Fibroblast of skin of abdomen (primary cell): ENCODE measurements at places on chromosomes 3 and 15.
A peak's percentile ranks its signal among the peaks of the same experiment; 100 is the strongest.

DNA sequence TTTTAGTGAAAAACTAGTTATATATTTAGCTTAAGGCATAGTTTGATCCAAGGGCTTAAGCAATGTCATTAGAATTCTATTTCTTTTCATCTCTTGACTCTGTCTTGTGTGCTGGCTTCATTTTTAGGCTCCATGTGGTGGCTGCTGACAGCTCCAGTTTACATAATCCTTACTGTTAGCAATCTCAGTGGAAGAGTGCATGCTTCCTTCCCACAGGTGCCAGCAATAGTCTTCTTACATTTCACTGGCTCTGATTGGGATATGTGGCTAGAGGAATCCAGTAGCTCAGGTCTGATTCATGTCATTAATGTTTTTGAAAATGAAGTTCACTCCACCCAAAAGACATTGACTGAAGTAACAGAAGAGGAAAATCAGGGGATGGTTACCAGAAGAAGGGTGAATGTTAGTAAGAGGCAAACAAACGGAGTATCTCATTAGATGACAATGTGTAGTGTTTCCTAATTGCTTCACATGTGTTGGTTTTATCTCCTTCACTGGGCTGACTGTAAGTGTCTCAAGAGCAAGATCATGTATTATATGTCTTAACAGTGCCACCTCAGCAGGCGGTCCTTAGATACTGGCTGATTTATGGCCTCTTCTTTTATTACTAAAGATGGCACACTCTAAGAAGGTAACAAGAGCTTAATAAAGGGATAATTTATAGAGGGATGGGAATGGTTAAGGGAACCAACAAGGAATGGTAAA, 25.6 kb upstream of the TCF12 start:
- DNase-seq = no peak

- no peak for DNase-seq
Measured at GRCh38 chr15:62465173-62465572, 300.1 kb upstream of the C2CD4B start.

- DNase-seq = no peak
Measured at GRCh38 chr15:63206079-63206478, 16.7 kb downstream of the RAB8B start.

- DNase-seq = no peak
Measured at GRCh38 chr15:71129669-71130068, 14.4 kb downstream of the THSD4 start.

GRCh38 chr15:88428805-88429605, 38.2 kb downstream of the MRPL46 start:
- DNase-seq = no peak

GRCh38 chr3:36505393-36505792, 125.1 kb downstream of the STAC start:
- no peak for DNase-seq

DNA sequence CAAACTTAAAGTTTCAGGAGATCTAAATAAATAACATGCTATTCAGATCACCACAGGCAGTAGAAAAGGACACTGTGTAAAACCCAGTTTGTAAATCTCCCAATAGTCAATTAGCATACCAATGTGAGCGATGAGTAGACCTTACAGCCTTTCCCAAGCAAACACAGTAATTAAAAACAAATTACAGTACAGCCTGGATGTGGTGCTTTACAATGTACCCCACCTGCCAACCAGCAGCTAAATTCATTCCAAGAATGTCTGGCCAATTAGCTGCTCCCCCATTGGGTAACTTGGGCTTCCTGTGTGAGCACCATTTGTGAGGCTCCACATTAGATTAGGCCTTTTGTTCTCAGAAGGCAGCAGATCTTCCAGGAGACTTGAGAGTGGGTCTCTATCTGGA, 635.0 kb downstream of the TBL1XR1 start:
- peak; percentile 44 for DNase-seq

GRCh38 chr15:29432191-29433049, 162.8 kb upstream of the NSMCE3 start:
- no peak for DNase-seq

- DNase-seq = no peak
Measured at GRCh38 chr3:159817126-159817525, 171.5 kb upstream of the IL12A start.

GRCh38 chr3:32146746-32147211, 40.4 kb downstream of the GPD1L start:
- DNase-seq = no peak

DNA sequence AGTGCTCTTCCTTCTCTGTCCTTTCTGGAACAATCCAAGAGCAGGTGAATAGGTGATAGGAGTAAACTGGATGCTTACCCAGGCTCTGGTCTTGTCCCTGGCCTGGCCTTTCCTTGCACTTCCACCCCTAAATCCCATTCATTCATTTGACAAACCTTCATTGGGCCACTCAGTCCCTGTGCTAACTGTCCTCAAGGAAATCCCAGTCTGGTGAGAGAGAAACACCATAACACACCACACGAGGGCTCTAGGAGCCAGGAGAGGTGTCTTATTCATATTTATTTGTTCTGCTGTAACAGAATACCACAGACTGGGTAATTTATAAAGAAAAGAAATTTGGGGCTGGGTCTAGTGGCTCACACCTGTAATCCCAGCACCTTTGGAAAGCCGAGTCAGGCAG, 22.8 kb downstream of the EFCC1 start:
- no peak for DNase-seq

- DNase-seq = no peak
Measured at GRCh38 chr3:64956711-64957325, 269.0 kb upstream of the ADAMTS9 start.
